ENCODE measurements at places on chromosomes 2 and 18.

DNA sequence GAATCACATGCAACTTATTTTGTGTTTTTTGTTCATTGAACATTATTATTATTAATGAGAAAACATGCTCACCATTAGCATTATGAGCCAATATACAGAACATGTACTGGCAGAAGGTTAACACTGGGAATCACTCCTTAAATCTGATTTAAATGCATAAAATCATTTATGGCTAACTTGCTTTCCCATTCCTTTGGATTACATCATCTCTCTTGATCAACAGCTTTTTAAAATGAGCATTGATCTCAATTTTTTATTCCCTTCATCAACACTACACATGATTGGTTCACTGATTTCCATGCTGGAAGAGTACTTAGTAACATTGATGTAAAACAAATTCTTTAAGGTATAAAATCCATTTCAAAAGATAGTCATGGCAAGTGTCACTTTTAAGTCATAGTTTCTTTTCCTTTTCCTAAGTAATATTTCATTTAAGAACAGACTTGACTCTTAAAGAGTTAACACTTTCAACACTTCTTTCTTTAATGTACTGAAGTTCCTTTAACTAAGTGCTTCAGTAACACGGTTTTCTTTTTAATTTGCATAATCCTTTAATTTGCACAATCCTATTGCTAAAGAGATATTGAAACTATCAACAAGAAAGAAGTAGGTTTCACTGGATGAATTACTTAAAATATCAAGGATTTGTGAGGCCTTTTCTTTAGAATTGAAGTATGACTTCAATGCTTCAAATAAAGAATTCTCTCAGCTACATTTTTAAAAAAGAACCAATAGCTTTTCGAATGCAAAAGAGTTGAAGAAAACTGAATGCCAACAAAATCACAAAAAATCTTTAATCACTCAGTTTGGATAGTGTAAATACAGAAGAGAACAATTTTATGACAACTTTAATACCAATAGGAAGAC, 24.9 kb upstream of the BUB1 start:
- no peak for DNase-seq

DNA sequence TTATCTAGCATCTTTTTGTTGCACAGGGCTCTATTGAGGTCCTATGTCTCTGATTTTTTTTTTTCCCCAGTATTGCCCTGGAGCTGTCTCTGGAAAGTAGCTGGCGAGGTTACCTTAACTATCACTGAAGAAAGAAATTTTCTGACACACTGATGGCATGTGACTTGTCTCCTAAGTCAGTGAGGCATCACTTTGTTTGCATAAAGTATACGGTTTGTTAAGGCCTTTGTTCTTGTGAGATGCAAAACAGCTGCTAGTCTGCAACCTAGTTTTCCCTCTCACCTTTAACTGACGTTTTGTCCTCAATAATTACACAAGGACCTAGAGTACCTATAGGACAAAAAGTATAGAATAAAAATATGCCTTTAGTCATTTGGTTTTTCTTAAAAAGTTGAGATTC, 41.8 kb downstream of the UBXN4 start:
- DNase-seq, result no peak

DNA sequence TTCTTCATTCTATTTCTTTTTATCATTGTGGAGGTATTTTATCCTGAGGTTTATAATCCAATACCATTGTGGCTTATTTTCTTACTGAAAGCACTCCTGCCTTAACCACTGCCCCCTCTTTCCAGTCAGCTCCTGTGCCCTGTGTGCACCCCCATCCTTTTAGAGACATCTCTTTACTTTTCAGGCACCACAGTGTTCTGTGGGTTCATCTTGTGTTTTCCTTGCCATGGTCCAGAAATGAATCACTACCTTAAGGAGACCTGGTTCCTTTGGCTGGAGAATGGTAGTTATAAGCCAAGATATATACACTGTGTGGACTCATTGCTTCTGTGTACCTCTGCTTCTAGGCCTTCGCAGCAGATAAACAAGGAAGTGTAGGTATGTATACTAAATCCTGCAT, 278.3 kb downstream of the PTGR3 start:
- DNase-seq, result no peak

GRCh38 chr2:26540306-26540705, 62.4 kb upstream of the OTOF start:
- no peak for DNase-seq

DNA sequence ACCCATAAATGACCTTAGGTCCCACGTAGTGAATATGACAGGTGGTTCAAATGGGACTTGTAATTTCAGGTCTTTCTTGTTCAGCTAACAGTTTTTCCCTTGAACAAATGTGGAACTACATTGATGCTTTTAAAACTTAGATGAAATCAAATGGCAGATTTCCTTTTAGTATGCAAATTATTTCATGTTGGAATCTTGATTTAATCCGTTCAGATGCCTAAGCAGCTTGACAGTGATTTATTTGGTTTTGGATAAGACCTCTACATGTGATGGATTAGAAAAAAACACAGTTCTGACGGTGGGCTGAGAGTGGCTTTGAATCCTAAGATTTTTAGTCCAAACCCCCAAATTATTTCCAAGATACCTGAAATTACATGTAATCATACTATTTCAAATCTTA, 16.9 kb downstream of the SCYGR4 start:
- no peak for DNase-seq

GRCh38 chr18:57533006-57533867, 53.3 kb downstream of the FECH start:
- peak; percentile 3 for DNase-seq

- peak; percentile 51 for DNase-seq
Observed at GRCh38 chr18:77702686-77703085, 453.0 kb downstream of the GALR1 start.

DNA sequence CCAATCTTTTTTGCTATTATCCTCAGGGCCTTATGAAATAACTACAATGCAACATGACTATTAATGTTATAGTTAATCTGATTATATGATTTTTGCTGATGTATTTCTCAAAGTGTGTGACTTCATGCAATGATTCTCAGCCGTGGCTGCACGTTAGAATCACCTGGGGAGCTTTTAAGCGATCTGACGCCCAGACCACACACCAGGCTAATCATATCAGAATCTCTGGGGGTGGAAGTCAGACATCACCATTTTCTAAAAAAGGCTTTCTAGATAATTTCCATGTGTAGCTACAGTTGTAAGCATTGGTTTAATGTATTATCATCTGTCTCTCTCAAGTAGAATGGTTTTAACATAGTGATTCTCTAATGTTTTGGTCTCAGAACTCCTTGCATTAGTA, 5.5 kb upstream of the QPCT start:
- DNase-seq, result no peak

- DNase-seq, result no peak
Observed at GRCh38 chr2:180705122-180705521, 275.3 kb upstream of the UBE2E3 start.

GRCh38 chr2:66830881-66831280, 396.0 kb downstream of the MEIS1 start:
- no peak for DNase-seq

DNA sequence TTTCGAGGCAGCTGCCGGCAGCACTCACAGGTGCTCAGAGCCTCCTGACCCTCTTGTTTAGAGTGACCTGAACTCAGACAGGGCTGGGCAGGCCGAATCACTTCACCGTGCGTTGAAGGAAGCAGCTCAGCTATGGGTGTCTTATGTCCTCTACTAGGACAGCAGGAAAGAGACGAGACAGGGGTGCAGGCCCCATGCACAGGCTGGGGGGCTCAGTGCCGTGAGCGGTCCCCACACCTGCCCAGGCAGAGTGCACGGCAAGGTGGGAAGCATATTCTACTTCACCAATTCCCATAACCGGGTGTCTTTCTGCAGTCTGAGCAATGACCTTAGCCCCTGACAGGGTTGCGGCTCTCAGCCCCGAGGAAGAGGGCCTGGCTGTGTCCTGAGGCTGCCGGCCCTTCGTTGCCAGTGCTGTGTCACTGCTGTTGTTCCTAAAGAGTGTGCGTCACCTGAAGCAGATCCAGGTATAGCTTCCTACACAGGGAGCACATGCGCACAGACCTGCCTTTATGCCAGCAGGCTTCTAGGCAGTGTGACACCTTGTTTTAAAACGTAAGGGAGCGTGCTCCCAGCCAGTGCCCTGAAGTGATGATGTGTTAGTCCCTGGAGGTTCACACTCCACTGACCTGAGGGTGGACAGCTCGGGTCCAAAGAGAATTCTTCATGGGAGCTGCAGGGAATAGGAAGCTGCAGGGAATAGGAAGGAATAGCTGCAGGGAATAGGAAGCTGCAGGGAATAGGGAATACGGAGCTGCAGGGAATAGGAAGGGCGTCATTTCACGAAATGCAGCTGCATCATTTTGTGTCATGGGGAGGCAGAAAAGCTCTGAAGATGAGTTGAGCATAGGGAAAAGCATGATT, 207.9 kb upstream of the SALL3 start:
- no peak for DNase-seq

GRCh38 chr2:204472375-204472774, 72.9 kb upstream of the PARD3B start:
- no peak for DNase-seq

GRCh38 chr18:77067291-77068061, 65.1 kb downstream of the MBP start:
- DNase-seq, result no peak

GRCh38 chr2:151192681-151193080, 69.0 kb downstream of the RBM43 start:
- no peak for DNase-seq

- peak; percentile 90 for DNase-seq
Observed at GRCh38 chr2:205675861-205676516, 6.3 kb upstream of the NRP2 start.

GRCh38 chr2:169091761-169092519, 22.6 kb downstream of the DHRS9 start:
- DNase-seq, result no peak

DNA sequence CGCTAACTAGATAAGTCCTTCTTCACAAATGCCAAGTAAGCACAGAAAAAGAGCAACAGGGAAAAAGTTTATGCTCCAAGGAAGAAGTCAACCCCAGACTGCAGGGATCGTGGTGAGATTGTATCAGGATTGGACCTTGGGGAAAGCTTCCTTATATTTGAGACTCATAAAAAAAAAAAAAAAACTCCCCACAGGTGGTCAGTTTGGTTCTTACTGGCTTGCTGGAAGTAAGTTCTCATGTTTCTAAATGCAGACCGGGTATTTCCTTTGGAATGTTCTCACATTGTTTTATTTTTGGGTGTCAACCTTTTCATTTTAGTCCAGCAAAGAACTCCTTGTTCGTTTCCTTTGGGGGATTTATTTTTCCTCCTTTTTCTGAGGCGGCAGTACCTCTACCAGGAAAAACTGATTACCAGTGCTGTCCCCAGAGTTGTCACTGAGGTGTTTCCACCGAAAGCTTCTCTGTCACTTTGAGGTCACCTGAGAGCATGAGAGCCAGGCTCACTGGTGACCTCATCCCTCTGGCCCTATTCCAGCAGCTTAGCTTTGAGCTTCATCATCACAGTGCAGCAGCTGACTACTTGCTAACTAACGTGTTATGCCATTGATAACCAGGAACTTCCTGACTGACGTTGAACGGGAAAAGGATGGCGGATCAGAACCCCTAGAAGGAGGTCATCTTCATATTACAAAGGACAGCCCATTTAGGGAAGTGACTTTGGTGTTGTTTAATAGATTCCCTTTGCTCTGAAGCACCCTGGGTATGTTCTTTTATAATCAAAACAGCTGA, 16.8 kb upstream of the ATP8B1 start:
- DNase-seq, result peak; percentile 32

DNA sequence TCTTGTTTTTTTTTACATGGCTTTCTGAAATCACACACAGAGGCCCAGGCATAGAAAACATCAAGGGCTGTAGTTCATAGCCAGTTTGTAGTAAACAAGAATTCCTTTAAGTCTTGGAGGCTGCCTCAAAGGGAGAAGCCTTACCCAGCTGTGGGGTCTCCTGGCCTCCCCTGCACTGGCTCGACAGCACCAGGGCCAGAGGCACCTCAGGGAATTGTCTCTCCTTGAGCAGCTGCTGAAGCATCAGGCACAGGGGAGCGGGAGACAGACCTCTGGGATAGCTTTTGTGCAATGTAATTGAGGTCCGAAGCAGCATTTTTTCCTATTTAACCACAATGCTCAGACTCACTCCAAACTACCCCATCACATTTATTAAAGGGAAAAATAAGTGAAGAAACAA, 209.1 kb downstream of the HRH4 start:
- peak; percentile 37 for DNase-seq

- no peak for DNase-seq
Observed at GRCh38 chr2:174897286-174897685, 107.9 kb downstream of the CHN1 start.

DNA sequence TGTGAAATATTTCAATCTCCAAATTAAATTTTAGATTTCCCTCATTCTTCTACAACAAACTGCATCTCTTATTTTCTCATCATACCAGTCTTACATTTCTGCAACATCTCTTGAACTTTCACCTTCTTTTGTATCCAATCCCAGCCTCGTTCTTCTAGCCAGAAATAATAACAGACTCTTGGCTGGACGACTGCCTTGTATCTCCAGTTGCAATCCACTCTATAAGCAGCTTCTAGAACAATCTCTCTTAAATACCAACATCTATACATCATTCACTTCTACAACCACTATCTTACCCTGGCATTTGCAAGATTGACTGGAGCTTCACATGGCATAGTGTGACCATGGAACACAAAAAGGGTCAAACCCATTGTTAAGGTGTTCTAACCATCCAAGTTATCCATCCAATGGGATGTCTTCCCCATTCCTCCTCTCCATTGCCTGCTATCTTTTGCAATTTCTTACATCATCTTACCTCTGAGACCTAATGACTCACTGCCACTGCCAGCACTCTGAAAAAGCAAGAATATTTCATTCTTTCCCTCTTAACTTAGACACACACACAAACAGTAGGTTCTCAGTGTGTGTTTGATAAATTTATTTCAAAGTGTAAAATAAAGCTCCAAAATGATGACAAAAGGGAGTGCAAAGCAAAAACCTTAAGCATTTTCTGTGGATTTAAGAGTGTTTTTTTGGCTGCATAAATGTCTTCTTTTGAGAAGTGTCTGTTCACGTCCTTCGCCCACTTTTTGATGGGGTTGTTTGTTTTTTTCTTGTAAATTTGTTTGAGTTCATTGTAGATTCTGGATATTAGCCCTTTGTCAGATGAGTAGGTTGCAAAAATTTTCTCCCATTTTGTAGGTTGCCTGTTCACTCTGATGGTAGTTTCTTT, 145.6 kb downstream of the METTL4 start:
- DNase-seq, result no peak

- no peak for DNase-seq
Observed at GRCh38 chr2:33620-34019, 12.7 kb downstream of the FAM110C start.

DNA sequence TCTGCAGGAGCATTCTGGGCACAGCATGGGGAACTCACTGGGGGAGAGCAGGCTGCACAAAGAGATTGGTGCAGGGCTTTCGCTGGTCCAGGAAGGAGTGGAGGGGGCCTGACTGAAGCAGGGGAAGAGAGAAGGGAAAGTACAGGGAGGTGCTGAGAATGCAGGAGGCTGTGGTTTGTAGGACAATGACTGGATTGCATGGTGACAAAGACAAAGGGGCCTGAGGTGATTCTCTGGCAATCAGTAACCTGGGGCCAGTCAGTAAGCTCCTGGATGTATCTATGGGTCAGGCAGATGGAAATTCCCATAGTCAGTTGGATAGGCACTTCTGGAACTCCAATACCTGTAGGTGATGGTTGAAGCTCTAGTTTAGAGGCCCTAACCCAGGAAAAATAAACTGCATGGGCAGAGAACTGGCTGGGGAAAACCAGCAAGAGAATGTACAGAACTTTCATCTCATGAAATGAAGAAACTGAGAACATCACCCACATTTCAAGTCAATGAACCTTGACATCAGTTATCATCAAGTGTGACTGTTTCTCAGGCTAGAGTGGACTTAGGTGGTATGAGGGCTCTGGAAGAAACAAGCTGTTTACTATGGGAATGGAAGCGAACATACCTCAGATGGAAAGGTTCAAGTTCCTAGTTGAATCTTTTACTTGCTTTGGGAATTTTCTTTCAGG, 193.2 kb downstream of the TPGS2 start:
- DNase-seq, result no peak

Measured in NCI-H2171 treated with DMSO at 0.1 percent for 48 hours (cell line).